COR-L47 (cell line): ENCODE measurements at places on chromosomes 1 and 21.

GRCh38 chr1:183209533-183210158, 23.6 kb downstream of the LAMC2 start:
- DNase-seq, result no peak

- DNase-seq, result no peak
Observed at GRCh38 chr1:94096797-94097549, 24.0 kb downstream of the ABCA4 start.

- DNase-seq, result no peak
Observed at GRCh38 chr1:62307895-62308492, 11.2 kb downstream of the KANK4 start.

DNA sequence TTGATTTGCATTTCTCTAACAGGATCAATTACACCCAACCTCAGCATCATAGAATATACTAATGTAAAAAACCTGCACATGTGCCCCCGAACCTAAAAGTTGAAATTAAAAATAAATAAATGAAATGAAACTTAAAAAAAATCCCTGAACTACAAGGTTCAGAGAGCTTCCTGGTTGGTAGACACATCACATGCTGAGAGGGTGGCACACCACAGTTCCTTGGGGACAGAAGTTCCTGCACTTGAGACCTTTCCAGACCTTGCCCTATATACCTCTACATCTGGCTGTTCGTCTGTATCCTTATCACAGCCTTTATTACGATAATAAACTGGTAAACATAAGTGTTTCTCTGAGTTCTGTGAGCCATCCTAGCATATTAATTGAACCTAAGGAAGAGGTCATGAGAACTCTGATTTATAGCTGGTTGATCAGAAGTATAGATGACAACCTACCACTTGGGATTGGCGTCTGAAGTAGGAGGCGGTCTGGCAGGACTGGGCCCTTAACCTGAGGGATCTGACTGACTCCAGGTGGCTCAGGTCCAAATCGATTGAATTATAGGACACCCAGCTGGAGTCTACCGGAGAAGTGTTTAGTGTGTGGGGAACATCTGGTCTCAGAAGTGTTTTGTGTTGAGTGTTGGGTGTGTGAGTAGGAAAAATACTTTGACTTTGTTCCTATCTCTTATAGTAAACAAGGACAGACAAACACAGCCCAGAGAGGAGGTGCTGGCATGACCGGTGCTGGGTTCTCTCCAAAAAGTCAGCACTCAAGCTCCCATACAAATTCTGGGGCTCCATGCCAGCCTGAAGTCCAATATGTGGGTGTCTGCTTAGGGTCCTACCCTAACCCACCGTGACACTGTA, 19.0 kb downstream of the C1orf115 start:
- DNase-seq, result no peak

DNA sequence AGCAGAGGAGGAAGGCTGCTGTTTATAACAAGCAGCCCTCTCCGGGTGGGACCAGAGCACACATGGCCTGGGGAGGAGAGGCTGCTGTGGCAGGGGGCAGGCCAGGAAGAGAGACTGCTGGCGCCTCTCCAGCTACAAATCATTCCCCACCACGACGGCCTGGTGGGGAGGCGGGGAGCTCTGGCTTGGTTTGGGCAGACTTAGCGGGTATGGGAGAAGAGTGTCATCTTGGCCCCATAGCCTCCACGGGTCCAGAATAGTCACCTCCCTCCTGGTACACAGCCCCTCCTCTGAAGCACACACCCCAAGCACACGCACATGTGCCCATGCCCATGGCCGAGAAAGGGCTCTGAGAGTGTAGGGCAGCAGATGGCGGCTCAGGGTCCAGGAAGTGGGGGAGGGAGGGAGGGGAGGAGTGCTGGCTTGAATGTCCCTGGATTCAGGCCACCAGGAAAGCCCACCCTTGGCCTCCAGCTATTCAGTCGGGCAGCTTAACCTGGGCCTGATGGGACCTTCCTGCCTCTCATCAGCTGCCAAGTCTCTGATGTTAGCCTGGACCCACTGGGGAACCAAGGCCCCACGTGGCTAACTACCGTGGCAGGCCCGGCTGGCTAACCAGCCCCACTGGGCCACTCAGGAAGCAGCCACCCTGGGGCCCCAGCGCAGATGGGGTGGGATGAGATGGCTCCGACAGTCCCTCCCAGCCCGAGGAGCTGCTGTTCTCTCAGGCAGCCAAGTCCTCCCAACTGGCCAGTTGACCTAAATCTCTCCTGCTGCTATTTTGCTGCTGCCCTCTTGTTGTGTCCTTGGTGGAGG, 10.9 kb downstream of the LRP8 start:
- DNase-seq, result peak; percentile 24
